ENCODE measurements at places on chromosomes 13 and 19.

DNA sequence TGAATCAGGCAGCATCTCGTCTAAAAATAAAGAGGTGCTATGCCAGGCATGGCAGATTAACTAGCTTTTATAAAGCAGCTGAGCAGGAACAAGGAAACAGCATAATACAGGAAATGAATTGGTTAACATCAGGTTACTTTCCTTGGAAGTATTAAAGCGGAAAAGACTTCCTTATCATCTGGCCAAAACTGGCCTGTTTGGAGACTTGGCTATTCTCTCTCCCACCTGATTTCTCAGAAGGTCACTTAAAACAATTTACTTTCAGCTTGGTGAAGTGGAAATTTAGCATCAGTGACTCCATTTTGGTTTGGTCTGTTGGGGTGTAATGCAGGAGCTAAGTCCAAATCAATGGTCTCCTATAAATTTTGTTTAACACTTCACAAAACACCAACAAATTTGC, 191.6 kb downstream of the NUFIP1 start:
- DNase-seq, result no peak

GRCh38 chr13:113442985-113443362, 10.3 kb downstream of the ADPRHL1 start:
- DNase-seq, result no peak

GRCh38 chr13:100156788-100157187, 67.9 kb downstream of the PCCA start:
- DNase-seq, result no peak

DNA sequence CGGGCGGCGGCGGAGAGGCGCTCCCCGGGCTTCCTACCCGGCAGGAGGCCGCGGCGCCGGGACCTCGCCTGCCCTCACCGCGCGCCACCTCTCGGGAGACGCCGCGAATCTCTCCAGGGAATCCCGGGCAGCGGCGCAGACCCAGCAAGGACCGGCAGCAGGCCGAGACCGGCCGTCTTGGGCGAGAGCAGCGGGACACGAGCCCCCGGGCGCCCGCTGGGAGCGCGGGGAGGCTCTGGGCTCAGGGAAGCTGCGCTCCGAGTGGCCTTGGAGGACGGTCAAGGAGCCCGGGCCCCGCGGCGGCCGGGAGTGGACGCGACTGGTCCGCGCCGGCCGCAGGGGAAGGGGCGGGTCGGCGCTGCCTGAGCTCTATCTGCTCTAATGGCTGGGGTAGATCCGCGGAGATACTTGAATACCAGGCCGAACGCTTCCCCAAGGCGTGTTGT, 14.7 kb downstream of the CDX2 start:
- no peak for DNase-seq

- peak; percentile 40 for DNase-seq
These were observed 32.9 kb downstream of the NAXD start for GRCh38 chr13:110648146-110648819.

- DNase-seq, result no peak
These were observed 1774.0 kb upstream of the PRR20A start for GRCh38 chr13:55366676-55367075.

DNA sequence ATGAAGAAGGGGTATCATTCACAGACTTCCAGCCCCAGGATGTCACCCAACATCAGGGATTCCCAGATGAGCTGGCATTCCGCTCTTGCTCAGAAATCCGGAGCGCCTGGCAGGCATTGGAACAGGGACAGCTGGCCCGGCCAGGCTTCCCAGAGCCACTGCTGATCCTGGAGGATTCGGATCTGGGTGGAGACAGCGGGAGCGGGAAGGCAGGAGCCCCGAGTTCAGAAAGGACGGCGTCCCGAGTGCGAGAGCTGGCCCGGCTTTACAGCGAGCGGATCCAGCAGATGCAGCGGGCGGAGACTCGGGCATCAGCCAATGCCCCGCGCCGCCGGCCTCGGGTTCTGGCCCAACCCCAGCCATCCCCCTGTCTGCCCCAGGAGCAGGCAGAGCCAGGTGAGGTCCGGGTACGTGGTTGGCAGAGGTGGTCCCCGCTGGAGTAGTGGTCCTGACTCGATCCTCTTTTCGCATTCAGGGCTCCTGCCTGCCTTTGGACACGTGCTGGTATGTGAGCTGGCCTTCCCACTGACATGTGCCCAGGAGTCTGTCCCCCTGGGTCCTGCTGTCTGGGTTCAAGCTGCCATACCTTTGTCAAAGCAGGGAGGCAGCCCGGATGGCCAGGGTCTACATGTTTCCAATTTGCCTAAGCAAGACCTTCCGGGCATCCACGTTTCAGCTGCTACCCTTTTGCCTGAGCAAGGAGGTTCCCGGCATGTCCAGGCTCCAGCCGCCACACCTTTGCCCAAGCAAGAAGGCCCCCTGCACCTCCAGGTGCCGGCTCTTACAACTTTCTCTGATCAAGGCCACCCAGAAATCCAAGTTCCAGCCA, 11.0 kb downstream of the PLEKHG2 start:
- DNase-seq, result no peak

DNA sequence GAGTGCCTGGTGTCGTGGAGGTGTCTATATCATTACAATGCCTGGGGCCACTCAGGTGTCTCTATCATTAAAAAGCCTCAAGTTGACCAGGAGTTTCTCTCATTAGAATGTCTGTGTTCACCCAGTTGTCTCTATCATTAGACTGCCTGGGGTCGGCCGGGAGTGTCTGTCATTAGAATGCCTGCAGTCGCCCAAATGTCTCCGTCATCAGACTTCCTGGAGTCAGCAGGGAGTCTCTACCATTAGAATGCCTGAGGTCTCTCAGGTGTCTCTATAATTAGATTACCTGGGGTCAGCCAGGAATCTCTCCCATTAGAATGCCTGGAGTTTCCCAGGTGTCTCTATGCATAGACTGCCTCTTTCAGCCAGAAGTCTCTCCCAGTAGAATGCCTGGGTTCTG, 1477.6 kb downstream of the UQCRFS1 start:
- peak; percentile 32 for DNase-seq

- no peak for DNase-seq
These were observed 42.0 kb downstream of the ZNF486 start for GRCh38 chr19:20209051-20209450.

DNA sequence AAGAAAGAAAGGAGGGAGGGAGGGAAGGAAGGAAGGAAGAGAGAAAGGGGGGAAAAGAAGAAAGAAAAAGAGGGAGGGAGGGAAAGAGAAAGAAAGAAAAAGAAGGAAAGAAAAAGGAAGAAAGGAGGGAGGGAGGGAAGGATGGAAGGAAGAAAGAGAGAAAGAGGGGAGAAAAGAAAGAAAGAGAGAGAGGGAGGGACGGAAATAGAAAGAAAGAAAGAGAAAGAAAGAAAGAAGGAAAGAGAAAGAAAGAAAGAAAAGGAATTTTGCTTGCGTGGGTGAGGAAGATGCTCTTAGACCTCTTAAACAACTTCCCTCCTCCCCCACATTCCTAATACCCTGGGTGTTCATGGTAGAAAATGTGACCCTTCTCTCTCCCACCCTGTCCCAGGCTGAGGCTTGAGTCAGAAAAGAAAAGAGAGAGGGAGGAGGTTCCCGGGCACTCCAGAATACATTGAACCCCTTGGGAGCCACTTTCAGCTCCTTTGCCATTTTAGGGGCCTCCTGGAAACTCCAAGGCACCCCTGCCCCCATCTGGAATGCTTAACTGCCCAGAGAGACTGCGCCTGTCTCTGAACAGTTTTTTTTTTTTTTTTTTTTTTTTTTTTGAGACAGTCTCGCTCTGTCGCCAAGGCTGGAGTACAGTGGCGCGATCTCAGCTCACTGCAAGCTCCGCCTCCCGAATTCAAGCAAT, 9.2 kb upstream of the KANK3 start:
- DNase-seq, result no peak

GRCh38 chr13:52845334-52845761, 3.1 kb downstream of the PCDH8 start:
- DNase-seq, result peak; percentile 54

DNA sequence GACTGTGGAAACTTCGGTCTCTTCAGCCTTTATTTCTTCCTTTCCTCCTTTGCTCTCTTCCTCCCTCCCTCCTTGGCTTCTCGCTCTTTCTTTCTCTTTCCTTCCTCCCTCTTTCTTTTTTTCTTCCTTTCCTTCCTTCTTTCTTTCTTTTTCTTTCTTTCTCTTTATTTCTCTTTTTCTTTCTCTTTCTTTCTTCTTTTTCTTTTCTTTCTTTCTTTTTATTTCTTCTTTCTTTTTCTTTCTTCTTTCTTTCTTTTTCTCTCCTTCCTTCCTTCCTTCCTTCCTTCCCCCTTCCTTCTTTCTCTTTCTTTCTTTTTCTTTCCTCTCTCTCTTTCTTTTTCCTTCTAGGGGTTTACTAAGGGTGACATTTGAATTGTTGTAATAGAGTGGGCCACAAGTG, 290.2 kb upstream of the MAB21L1 start:
- no peak for DNase-seq

DNA sequence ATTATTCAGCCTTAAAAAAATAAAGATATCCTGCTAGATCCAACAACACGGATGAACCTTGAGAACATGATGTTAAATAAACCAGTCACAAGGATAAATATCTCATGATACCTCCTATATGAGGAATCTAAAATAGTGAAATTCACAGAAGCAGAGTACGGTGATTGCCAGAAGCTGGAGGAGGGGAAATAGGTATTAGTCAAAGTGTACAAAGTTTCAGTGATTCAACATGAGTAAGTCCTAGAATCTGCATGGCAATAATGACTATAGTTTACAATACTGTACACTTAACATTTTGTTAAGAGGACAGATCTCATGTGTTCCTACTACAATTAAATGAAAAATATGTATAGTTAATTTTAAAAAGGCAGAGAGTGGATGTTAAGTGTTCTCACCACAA, 206.6 kb upstream of the SLC10A2 start:
- DNase-seq, result no peak

GRCh38 chr13:50244713-50245574, 229.7 kb downstream of the KCNRG start:
- no peak for DNase-seq
